HFFc6 (cell line): ENCODE measurements at places on chromosomes 1 and 21. TPM values are rescaled to one million over a fixed set of nuclear protein-coding genes. Genes with fewer than 3 reads are reported as not detected.
A peak's percentile ranks its signal among the peaks of the same experiment; 100 is the strongest.

DNA sequence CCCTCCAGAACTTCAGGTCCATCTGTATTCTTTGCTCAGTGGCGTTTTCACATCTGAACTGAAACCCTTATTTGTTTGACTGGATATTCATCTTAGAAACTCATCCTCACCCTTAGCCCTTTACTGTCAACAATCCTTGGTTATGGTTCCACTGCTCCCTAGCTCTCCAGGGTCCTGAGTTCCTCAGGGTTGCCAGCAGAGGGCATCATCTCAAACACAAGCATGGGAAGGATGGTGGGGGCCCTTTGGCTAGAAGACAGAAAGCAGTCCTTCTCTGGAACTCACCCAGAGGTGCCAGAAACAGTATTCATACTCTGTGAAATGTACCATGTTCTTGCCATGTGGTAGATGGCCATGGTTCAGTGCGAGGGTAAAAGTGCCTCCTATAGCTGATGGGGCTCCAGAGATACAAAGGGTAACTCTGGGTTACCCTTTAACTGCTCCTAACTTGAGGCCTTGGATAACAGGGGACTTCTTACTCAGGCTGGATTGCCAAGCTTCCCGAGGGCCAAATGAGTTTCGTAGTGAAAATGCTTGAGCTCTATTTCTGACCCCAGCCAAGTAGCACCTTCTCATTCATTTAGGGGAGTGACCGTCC lies 11.3 kb downstream of the NCSTN start:
- peaks cover 42% of the 10 kb centered on the region for H3K36me3 ChIP-seq
- no peak overlapping the region for H3K4me3 ChIP-seq
- peaks cover 7% of the 10 kb centered on the region; the same call in 1 of the 2 replicates for H3K4me1 ChIP-seq
- no peak overlapping the region for H3K27ac ChIP-seq
- H3K27me3 ChIP-seq = no peaks in the 10 kb centered on the region

DNA sequence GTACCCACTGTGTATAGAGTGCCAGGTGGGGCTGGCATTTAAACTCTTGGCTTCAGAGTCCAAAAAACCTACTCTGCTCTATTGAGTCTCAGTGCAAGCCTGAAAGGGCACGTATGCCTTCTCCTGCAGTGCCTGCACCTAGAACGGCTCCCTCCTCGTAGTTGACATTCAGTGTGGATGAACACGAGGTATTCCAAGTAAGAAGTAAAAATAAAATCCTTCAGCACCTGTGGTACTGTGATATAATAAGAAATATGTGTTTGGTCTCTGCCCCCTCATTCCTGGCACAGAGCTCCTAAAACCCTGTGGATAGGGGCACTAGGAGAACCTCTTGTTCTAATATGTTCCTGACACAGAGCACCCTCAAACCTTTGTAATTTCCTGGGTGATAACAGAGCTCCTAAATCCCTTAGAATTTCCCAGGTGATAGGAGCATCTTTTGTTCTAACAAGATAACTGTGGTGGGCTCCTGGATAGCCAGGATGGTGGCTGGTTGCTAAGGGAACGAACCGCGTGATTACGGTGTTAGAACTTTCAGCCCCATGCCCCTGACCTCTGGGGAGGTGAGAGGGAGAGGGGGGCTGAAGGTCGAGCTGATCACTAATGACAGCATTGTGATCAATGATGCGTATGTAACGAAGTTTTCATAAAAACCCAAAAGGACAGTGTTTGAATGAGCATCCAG lies 16.8 kb downstream of the UCK2 start:
- DNase-seq = no peak
- peaks cover 11% of the 10 kb centered on the region for H3K36me3 ChIP-seq
- no peak overlapping the region for H3K27ac ChIP-seq
- H3K4me3 ChIP-seq = no peak overlapping the region
- 0 out of 2 replicates have a peak, but pooled peaks cover 2% of the 10 kb centered on the region for H3K27me3 ChIP-seq

GRCh38 chr1:153120945-153121344 lies 7.6 kb upstream of the SPRR2F start:
- no peak overlapping the region for H3K27ac ChIP-seq
- H3K4me1 ChIP-seq = no peaks in the 10 kb centered on the region
- no peak for DNase-seq

DNA sequence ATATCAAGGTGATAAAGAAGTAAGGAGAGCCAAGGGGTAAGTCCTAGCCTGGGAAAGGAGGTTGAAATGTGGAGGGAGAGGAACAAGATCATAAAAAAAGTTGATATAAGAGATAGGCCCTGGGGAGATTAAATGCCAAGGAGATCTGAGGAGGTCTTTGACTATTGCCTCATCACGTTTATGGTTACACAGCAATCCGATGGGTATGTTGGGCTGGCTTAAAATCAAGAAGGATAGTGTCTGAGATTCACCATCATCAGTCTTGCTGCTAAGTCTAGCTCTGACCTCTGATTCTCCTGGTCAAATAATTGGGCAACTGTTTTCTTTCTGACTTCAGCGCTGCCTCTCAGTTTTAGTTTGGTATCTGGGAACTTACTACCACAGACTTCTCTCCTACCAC lies 416.3 kb downstream of the GPATCH2 start:
- no peaks in the 10 kb centered on the region for H3K27me3 ChIP-seq
- H3K27ac ChIP-seq = no peak overlapping the region
- H3K36me3 ChIP-seq = no peaks in the 10 kb centered on the region
- H3K4me3 ChIP-seq = no peak overlapping the region
- DNase-seq = no peak

- H3K4me3 ChIP-seq = no peak overlapping the region
- peaks cover 6% of the 10 kb centered on the region; the same call in 1 of the 2 replicates for H3K4me1 ChIP-seq
- H3K36me3 ChIP-seq = peaks cover 54% of the 10 kb centered on the region
- H3K27ac ChIP-seq = no peak overlapping the region
Measured at GRCh38 chr21:46252840-46253239, 24.3 kb upstream of the LSS start.

- peak overlapping the region; percentile 1; the same call in 1 of the 2 replicates for H3K4me3 ChIP-seq
- 0 out of 2 replicates have a peak, but pooled peaks cover 6% of the 10 kb centered on the region for H3K36me3 ChIP-seq
- DNase-seq = peak; percentile 50
- peak overlapping the region; percentile 42 for H3K27ac ChIP-seq
- H3K4me1 ChIP-seq = peaks cover 24% of the 10 kb centered on the region
Measured at GRCh38 chr1:102578804-102579203, 529.5 kb downstream of the COL11A1 start.

GRCh38 chr1:157286646-157287420 lies 148.6 kb upstream of the ETV3 start:
- no peaks in the 10 kb centered on the region for H3K36me3 ChIP-seq
- H3K27ac ChIP-seq = no peak overlapping the region
- DNase-seq = no peak
- H3K4me3 ChIP-seq = no peak overlapping the region

GRCh38 chr1:220697326-220697725 lies 7.2 kb downstream of the C1orf115 start:
- DNase-seq = no peak
- H3K4me1 ChIP-seq = peaks cover 4% of the 10 kb centered on the region; the same call in 1 of the 2 replicates
- H3K4me3 ChIP-seq = no peak overlapping the region
- H3K27ac ChIP-seq = no peak overlapping the region

- DNase-seq = no peak
- no peak within 1 kb of the TSS for H3K27ac ChIP-seq
- no peak within 1 kb of the TSS for H3K4me3 ChIP-seq
- no peaks in the 10 kb centered on the region for H3K36me3 ChIP-seq
- peaks cover 13% of the 10 kb centered on the region for H3K4me1 ChIP-seq
- H3K27me3 ChIP-seq = no peaks in the 10 kb centered on the region
Measured at GRCh38 chr1:1206376-1206965, at the start of gene TNFRSF18. TSS of gene TNFRSF18 (minus strand) at chr1:1206592. CDS start at chr1:1206571, 21 bp downstream.

GRCh38 chr1:170012920-170013319 lies 61.6 kb downstream of the KIFAP3 start:
- peaks cover 11% of the 10 kb centered on the region for H3K36me3 ChIP-seq
- no peak overlapping the region for H3K4me3 ChIP-seq
- H3K27me3 ChIP-seq = no peaks in the 10 kb centered on the region

GRCh38 chr1:212700892-212701819 lies 1.5 kb upstream of the BATF3 start:
- H3K4me1 ChIP-seq = peaks cover 22% of the 10 kb centered on the region
- no peak for DNase-seq
- peaks cover 21% of the 10 kb centered on the region for H3K27me3 ChIP-seq
- H3K4me3 ChIP-seq = peak overlapping the region; percentile 80
- peaks cover 4% of the 10 kb centered on the region; the same call in 1 of the 2 replicates for H3K36me3 ChIP-seq

DNA sequence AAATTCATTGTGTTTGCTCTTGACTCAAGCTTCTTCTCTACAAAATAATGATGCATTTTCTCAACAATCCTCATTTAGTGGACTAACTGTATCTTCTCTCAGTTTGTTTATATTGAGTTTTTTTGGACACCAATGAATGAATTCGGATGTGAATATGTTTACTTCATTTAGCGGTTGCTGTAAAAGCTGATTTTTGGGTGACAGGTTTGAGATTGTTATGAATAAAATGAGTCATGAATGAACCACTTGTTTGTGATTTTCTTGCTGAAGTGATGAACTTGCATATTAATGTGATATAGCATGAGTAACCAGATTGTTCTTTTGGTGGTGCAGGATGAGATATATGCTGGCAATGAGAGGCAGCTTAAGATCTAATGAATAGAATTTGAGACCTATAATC lies 3.1 kb downstream of the DNM3 start:
- H3K27ac ChIP-seq = no peak overlapping the region
- H3K4me1 ChIP-seq = peaks cover 16% of the 10 kb centered on the region
- peaks cover 24% of the 10 kb centered on the region for H3K27me3 ChIP-seq
- H3K36me3 ChIP-seq = 0 out of 2 replicates have a peak, but pooled peaks cover 5% of the 10 kb centered on the region
- no peak for DNase-seq

DNA sequence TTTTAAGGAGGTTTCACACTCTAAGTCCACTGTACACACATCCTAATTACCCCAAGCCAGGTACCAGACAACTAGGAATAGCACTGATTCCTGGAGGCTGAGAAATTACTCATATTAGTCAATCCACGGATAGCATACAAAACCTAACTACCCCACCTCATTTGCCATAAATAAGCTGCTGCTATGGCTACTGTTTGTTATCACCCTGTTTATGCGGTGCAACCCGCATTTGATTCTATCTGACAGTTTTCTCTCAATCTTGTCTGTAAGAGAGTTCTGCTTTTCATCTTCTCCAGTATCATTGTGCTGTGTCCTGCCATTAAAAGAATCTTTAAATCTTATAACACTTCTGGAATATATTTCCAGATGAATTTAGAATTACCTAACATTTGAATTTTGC lies 1496.5 kb downstream of the PLA2G4A start:
- H3K27ac ChIP-seq = no peak overlapping the region
- no peaks in the 10 kb centered on the region for H3K36me3 ChIP-seq

DNA sequence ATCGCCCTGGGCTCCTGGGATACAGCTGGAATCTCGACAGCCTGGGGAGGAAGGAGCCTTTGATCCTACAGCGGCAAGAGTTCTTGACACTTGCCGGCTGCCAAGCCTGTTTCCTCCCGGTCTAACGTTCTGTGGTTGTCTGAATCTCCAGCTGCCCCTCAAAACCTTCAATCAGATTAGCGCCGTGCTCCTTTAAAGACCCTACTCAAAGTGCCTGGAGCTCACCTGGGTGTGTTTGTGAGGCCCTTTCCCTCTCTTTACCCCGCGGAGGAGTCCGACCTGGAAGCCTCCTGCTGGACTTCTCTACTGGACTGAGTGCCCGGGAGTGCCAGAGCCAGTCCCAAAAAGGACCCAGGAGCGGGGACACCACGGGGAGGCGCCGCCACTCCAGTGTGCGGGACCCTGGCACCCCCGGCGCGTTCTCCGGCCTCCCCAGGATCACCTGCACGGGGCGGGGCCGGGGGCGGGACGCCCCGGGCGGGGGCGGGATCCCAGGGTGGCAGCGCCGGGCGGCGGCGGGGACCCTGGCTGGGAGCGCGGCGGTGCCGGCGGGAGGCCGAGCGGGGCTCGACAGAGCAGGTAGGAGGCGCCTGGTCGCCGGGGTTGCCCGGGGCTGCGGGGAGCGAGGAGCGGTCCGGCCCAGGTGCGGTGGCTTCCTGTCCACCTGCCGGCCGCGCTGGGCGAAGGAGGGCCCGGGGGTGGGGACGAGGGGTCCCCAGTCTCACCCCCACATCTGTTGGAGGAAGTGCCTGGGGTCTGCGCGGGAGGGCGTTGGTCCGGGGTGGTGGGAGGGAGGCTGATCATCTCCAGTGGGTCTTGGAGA lies at the start of gene NCMAP:
Gene NCMAP, plus strand, starts transcription at position 497 of the 823 bp plus-strand sequence. CDS start 39,344 bp downstream, outside the sequence.
- H3K27me3 ChIP-seq = peaks cover 40% of the 10 kb centered on the region
- H3K4me3 ChIP-seq = no peak within 1 kb of the TSS
- peaks cover 15% of the 10 kb centered on the region for H3K4me1 ChIP-seq

GRCh38 chr1:173020138-173020750 lies 30.5 kb downstream of the TNFSF18 start:
- H3K27ac ChIP-seq = no peak overlapping the region
- H3K36me3 ChIP-seq = peaks cover 9% of the 10 kb centered on the region
- H3K27me3 ChIP-seq = no peaks in the 10 kb centered on the region
- DNase-seq = no peak

DNA sequence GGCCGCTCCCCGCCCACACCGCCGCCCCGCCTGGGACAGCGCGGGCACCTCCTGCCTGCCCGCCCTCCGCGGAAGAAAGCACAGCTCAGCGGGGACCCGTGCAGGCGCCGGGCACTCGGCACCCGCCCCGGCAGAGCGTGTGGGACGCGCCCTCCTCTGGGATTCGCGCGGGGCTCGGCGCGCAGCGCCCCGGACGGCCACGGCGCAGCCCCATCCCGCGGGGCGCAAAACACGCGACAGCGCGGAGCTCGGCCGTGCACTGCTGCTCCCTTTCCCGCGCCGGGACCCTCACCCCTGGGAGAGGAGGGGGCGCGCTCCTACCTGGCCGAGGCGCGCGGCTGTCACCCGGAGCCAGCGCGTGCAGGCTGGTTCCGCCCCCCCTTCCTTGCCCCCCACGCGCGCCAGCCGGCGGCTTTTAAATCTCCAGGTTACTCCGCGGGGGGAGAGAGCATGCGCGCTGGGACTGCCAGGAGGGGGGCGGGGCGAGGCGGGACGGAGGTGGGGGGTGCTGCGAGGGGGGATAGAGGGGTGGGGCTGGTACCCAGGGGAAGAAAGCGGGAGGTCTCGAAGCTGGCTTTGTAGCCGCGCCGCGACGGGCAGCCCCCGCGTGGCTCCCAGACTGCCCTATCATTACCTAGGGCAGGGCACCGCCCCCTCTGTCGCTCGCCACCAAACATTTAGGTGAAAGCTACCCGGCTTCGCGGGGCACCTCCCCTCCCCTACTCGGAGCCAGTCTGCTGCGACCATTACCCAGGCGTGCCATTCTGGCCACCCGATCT lies at the start of gene SLC45A3:
Gene SLC45A3, minus strand, starts transcription at position 437 of the 779 bp plus-strand sequence. CDS start 15,853 bp downstream, outside the sequence.
- H3K27me3 ChIP-seq = peaks cover 4% of the 10 kb centered on the region
- H3K4me3 ChIP-seq = peak within 1 kb of the TSS; percentile 87
- H3K36me3 ChIP-seq = no peaks in the 10 kb centered on the region
- no peak for DNase-seq
- H3K27ac ChIP-seq = peak within 1 kb of the TSS; percentile 81

GRCh38 chr1:50271968-50272578 lies 151.2 kb downstream of the DMRTA2 start:
- H3K4me3 ChIP-seq = no peak overlapping the region
- H3K27ac ChIP-seq = no peak overlapping the region
- no peak for DNase-seq
- no peaks in the 10 kb centered on the region; the same call in 1 of the 2 replicates for H3K36me3 ChIP-seq
- no peaks in the 10 kb centered on the region for H3K4me1 ChIP-seq

PRKAA2 gene
- 0.05 to 0.33 TPM (median 0.30 TPM) in 3 replicates for total RNA-seq

SYTL1 gene
- 0.10 TPM in 1 of 2 replicates, not detected in the other for total RNA-seq

TMED5 gene
- 50.2 and 54.1 TPM in 2 replicates for total RNA-seq

S100A4 gene
- total RNA-seq = 394 to 858 TPM (median 473 TPM) in 3 replicates

TDRD5 gene
- not detected in 3 replicates for total RNA-seq

GSTM1 gene
- 15.3 to 50.1 TPM (median 18.0 TPM) in 3 replicates for total RNA-seq

SPRR2A gene
- total RNA-seq = not detected in 2 replicates
